IPS DF 19.7 (cell line): ENCODE measurements at places on chromosomes 3 and 15.

- no peak for DNase-seq
Measured at GRCh38 chr15:82585072-82585471, 44.8 kb upstream of the RPS17 start.

DNA sequence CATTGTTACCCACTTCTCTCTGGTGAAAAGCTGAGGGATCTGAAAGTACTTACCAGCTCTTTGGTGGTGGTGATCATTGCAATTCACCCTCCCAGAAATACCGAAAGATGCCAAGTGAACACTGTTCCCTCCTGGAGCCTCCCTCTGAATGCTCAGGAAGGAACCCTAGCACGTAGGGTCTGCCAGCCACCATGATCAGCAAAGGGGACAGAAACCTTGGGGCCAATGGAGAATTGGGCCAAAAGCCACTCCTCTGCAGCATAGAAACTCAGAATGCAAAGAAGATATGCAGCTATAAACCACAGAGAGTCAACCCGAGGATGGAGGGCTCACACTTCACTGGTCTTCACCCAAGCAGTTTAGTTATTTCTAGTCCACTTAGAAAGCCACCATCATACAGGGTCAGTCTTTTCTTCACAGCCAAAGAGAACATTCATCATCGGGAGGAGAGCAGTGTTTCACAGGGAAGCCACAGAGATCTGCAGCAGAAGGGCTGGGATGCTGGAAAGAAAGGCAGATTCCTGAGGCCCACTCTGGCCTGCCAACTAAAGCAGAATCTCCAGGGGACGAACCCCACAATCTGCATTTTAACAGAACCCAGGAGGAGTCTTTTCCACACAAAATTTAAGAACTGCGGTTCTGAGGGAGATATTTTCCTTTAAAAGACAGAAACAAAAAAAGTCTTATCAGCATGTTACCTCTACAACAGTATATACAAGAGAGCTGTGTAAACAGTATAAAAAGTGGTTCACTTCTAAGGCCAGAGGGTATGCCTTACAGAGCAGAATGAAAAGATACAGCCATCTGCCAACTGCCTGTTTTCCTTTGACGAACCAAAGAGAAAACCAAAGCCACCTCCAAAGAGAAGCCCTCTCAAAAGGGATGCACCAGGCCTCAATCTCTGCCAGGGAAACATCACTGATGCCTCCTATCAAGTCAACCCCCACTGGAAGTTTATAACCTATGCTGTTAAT lies 11.3 kb downstream of the TBC1D2B start:
- DNase-seq = no peak

GRCh38 chr15:40959331-40960141 lies 6.3 kb downstream of the CHAC1 start:
- DNase-seq = no peak

DNA sequence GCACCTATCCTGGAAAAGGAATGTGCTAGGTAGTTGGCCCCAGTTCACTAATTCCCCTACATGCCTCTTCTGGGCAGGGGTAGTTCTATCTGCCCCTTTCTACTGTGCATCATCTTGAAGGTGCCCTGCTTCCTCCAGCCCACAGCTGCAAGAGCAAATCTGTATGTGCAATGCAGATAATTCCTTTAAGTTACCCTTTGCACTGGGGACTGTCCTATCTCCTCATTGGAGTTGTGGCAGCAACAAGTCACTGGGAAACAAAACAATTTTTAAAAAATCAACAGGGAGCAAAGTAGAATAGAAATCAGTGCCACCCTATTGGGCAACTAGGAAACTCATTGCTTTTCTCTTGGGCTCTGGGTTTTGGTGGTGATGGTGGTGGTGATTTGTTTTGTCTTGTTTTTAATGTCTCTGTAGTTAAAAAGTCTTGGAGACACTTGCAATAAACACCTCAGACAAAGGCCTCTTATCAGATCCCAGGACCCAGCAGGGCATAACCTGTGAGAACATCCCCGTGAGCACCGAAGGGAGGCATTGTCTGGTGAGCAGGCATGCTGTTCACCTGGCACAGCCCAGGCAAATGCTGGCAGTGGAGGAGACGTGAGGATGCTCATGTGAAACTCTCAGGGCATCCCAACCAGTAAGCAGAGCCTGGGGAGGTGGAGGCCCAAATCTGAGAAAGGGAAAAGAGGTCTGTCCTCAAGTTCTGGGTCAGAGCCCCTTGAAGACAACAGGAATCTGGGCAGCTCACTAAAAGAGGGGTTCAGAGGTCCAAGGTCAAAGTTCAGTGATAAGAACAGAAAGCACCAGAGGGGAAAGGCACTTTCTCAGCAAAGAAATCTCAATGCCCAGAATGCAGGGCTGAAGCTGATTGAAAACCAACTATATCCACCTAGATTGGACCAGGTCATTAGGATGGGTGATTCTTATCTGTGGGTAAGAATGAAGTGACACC lies 27.9 kb downstream of the C2CD4B start:
- no peak for DNase-seq

DNA sequence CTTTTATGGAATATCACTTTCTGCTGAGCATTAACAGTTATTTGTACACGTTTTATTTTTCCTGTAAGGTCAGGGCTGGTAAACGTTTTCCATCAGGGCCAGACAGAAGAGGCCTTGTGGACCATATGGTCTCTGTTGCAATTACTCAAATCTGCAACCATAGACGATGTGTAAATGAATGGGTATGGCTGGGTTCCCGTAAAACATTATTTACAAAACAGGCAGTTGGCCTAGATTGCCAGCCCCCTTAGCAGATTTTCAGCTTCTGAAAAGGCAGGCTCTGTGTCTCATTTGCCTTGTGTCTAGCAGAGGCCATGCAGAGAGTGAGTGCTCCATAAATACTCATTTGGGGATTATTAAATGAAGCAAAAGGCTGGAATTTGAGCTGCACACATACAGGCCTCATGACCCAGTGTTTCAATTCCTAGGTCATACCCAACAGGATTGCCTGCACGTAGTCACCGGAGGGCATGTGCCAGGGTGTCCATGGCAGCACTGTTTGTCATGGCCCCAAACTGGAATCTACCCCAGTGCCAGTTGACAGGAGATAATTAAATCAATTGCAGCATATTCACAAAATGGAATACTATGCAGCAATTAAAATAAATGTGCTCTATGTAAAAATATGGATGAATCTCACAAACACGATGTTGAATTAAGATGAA lies 51.3 kb downstream of the GPD1L start:
- DNase-seq = no peak

GRCh38 chr15:73397461-73397860 lies 28.7 kb upstream of the HCN4 start:
- DNase-seq = no peak

DNA sequence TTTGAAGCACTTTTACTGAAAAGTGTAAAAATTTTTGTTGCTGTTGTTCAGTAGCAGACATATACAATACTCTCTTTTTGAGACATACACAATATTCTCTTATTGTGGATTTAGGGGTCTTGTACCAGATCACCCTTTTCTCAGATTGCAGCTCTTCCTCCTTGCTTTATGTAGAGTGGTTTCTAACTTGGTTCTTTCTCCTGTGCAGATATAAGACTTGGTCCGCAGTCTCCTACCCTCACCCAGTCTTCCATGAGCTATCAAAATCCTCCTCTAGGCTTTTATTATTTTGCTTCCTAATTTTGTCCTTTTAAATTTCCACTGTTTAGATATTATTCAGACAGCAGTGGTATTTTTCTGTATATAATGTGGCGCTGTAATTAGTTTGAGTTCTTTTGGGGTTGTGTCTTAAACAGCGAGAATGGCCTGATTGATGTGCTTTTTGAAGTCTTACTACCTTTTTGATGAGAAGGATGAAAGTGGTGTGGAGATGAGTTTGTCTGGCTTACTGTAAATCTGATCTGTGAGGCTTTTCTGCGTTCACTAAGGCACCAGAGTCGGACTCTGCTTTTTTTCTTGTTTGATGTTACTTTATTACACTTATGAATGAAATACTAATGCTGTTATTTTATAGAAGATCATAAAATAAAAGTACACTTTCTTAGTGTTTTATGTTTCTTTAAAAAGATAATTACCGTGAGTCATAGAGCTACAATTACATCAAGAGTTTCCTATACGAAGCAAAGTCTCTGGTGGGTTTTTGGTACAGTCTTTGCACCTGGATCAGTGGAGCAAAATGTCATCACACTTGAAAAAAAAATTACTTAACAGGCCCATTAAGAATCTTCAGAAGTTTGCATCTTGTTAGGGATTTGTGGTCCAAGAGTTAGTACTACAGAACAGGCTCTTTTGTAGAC lies 27.8 kb downstream of the FNDC3B start:
- no peak for DNase-seq

GRCh38 chr15:77228828-77229227 lies 157.9 kb upstream of the TSPAN3 start:
- no peak for DNase-seq

DNA sequence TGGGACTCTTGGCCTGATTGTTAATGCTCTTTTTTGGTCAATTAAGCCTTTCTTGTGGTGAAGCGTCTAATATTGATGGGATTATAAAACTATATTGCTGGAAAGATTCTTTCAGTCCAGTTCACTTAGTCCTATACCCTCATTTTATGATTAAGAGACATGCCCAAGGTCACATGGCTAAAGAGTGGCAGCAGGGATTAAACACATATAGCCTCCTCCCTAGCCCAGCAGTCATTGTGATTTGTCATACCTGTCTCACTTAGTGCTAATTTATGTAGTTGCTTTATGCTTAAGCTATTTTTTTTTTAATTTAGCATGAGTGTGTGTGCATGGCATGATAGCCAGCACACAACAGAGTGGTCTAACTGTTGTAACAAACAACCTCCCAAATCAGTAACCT lies 9.5 kb downstream of the PARP14 start:
- DNase-seq = no peak

DNA sequence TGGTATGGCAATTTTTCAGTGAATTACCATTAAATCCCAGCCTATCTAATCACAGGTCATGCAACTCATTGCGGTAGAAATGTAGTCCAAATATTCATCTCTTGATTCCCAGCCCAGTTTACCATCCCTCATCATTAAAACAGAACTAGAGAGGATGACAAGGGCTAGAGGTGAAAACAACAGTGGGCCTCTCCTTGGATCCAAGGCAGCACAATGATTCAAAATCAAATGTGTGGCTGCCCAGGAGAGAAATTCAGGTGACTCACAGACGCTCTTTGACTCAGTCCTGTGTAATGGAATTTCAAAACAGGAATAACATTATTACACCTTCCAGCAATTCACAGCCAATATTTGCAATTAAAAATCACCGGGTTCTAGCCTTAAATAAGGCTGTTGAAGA lies 246.5 kb downstream of the TBL1XR1 start:
- no peak for DNase-seq

DNA sequence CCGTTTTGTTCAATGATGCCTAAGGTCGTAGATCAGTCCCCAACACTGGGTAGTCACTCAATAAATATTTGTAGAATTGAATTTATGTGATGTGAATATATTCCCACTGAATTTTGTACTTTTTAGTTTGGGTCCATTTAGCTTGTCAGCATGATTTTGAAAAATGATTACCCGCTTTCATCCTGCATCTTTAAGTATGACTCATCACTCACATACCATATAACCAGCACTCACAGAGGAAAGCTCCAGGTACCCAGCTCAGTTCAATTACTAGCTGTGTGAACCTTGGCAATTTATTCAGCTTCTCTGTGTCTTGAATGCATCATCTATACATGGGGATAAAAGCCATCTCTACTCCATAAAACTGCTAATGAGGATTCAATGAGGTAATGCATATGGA lies 2.2 kb upstream of the MLF1 start:
- DNase-seq = no peak

DNA sequence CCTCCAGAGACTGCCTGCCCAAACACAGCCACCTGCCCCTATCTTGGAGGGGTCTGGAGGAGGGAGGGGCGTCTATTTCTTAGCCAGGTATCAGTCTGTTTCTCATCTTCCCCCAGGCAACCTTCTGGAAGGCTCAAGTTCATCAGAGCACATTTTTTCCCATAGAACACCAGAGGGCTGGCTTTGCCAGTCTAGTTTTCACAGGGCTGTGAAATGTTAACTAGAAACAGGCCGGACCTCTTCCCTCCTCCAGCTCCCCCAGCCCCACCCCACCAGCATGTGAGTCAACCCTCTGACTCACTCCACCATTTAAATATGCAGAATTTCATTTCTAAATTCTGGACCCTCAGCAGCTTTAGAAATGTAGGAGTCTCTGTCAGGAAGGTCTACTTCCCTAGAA lies 66.9 kb downstream of the SLCO2A1 start:
- DNase-seq = no peak

DNA sequence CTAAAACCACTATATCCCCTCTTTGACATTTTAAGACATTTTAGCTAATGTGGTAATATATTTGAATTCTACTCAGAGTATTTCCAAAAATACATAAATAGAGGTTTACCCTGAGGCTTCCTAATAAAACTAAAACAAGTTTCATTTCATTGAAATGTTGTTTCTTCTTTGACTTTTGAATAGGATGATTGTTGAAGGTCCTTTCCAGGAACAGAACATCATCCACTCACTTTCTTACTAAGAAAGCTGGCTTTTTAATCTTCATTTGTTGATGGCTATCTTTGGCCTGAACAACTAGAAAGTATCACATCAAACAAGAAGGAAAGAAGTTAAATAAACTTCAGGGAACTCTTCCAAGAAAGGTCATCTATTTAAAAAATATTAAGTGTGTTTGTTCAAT lies 169.7 kb downstream of the RAP2B start:
- no peak for DNase-seq

DNA sequence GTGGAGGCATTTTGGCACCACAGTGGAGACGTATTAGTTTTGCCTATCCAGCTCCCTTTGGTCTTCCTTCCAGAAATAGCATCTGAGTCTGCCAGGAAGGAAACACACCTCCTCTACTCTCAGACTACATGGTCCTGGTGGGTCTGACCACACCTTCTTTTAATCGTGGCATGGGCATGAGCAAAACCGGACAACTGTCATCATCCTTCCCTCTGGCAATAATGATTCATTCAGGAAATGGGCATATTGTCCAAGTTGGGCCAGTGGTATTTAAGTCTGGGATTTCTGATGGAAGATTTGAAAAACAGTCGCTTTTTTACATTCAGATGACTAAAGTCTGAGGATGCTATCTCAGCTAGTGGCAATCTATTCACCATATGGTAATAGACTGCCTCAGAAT lies 601.0 kb upstream of the ADAMTS9 start:
- no peak for DNase-seq

DNA sequence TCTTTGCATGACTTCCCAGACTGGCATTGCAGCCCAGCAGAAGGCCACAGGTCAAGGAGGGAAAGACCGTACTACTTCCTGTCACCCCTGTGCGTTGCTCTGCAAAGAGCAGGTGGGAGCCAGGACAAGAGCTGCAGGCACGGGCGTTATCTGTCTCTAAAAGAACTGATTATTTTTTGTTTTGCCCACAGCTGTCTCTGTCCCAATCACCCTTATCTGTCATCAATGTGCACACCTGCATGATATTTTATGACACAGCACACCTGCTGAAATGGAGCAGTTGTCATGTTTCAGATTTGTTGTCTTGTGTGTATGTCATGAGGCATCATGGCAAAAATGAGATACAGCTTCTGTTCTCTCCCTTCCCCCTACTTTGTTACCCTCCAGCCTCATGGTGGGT lies 58.8 kb downstream of the SLCO3A1 start:
- no peak for DNase-seq

- no peak for DNase-seq
Measured at GRCh38 chr15:35107122-35107521, 22.0 kb upstream of the NANOGP8 start.
